ENCODE measurements at places on chromosomes 11 and 22.

- DNase-seq, result no peak
Measured at GRCh38 chr11:94132152-94132558, 3.5 kb downstream of the PANX1 start.

GRCh38 chr11:17600316-17601255, 53.5 kb downstream of the OTOG start:
- DNase-seq, result no peak

GRCh38 chr11:14657841-14658240, 14.2 kb downstream of the PDE3B start:
- no peak for DNase-seq

- no peak for DNase-seq
Measured at GRCh38 chr11:134536677-134537076, 124.6 kb upstream of the B3GAT1 start.

- DNase-seq, result no peak
Measured at GRCh38 chr11:122883646-122883979, 1.1 kb downstream of the JHY start.

GRCh38 chr11:23687991-23688390, 808.9 kb upstream of the LUZP2 start:
- no peak for DNase-seq

- no peak for DNase-seq
Measured at GRCh38 chr11:67400251-67400941, 1.3 kb downstream of the PPP1CA start.

DNA sequence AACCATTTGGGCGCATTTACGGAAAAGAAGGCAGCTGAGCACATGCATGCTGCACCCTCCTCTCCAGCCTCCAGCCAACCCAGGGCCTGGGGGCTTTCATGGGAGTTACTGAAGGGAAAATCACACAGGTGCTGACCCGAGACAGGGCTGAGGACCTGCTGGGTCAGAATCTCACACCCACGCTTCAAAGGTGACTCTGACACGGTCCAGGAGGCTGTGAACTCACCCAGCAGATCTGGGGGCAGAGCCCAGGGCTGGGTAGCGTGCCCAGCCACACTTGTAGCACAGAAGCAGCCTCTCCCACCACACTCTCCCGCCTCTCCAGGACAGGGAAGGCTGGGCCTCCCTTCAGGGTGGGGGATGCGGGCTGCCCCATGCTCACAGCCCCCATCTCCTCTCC, 347.6 kb downstream of the CTTN start:
- no peak for DNase-seq

DNA sequence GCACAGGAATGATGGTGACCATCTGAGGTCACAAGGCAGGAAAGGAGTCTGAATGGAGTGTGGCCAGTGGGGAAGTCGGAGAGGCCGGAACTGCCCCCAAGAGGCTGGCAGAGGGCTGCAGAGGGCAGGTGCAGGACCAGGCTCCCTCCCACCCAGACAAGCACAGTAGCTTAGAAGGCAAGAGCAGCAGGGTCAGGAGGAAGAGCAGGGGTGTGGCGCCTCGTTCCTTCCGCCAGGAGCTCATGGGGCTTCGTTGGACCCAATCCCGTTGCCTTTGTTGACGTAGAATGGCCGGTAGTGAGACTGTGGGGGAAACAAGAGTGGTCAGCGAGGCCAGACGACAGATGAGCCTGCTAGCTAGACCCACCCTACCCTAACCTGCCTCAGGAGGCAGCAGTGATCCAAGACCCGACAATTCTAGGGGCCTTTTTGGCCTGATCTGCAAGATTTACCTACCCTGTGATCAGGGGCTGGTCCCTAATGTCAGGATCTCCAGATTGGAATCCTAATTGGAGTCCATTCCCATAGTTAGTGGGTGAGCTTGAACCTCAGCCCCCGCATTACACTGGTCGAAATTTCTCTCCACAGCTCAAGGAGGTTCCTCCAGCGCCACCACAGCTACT, 25.6 kb downstream of the TRIM29 start:
- DNase-seq, result no peak

DNA sequence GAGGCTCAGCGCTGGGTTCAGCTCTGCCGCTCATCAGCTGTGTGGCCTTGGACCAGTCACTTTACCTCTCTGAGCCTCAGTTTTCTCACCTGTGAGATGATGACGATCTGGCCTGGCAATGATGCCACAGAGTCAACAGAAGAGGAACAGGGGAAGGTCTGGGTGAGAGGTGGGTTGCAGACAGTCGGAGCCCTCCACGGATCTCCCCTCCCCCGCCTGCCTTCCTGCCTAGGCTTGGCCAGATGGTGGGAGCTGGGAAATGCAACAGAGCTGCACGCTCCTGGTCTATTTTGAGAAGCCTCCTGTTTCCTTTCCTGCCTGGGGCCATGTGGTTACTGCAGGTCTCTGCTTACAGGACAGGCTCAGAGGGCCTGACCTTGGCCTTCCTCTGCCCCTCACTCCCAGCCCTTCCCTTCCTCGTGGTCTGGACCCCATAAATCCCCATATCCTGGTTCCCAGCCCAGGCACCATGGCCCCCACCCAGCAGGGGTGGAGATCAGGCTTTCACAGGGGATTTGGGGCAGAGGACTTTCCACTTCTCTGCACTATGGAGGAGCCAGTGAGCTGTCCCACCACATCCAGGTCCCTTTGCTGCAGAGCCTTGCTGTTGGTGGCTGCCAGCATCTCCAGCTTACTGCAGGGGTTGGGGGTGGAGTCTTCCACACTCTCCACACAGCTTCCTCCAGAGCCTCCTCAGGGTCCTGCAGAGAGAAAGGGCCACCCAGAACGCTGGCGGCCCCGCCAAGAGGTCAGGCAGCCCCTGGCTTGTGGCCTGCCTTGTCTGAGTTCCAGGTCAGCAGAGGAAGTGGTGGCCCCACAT, 46.9 kb downstream of the C11orf96 start:
- no peak for DNase-seq

DNA sequence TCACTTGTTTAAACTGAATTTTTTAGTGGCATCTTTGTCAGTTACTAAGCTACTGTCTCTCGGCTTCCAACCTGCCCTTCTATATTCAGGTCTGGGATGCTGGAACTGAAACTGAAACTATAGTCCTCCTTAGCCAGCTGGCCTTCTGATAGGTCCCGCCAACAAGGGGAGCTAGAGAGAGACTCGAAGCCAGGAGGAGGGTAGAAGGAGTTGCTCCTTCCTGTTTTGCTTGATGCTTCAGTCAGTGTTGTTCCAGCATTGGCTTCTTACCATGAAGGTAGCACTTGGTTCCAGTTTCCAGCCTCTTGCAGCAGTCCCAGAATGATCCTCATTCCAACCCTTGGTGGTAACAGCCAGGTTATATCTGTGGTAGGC, 32.9 kb upstream of the HORMAD2 start:
- no peak for DNase-seq
